DMS53 (cell line): ENCODE measurements at places on chromosomes 4 and X.

GRCh38 chr4:54065282-54066087 is 1.1 kb upstream of the CHIC2 start:
- no peak for DNase-seq

GRCh38 chr4:70704215-70704930 is 16.0 kb downstream of the UTP3 start:
- peak; percentile 84 for DNase-seq

DNA sequence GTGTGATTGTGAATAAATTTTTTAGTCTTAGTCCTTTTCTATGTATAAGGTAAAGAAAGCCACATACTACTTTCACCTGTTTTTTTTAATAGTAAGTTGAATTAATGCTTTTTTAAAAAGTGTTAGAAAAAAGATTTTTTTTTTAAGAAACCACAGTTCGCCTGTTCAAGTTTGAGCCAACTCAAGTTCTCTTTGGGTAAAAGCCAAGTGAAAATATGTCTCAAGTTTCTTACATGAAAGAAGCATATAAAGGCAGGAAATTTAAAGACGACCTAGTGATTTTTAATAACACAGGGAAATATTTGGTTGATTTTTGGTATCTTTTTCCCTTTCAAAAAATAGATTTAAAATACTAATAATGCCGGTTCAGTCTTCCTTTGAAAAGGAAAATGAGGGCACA is 369.9 kb upstream of the NR3C2 start:
- no peak for DNase-seq

DNA sequence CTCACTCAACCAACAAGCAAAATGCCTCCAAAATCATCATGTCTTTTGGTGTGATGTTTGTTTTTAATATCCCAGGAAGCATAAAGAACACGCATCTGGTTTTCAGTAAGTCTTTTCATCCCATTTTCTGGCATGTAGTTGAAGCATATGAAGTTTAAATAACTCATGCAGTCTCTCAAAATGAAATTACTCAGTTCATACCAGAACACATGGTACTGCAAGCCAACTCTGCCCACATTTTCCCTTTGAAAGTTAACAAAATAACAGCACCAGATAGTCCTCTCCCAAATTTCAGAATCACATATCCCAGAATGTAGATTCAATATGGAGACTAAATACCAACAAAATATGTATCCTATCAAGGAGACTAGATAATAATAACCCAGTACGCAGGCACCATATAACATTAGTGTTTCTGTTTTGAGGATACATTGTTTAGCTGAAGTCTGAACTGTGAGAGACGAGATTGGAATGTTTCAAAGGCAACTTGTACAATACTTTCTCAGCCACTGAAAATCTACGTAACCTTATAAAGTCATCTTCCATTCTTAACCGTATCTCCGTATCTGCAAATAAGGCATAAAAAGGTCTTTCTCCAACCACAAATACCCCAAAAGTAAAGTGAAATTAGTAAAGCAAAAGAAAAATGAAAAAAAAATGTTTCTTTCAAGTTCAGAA is 23.1 kb downstream of the CORIN start:
- DNase-seq, result no peak

GRCh38 chrX:6244666-6245065 is 16.0 kb upstream of the NLGN4X start:
- no peak for DNase-seq

DNA sequence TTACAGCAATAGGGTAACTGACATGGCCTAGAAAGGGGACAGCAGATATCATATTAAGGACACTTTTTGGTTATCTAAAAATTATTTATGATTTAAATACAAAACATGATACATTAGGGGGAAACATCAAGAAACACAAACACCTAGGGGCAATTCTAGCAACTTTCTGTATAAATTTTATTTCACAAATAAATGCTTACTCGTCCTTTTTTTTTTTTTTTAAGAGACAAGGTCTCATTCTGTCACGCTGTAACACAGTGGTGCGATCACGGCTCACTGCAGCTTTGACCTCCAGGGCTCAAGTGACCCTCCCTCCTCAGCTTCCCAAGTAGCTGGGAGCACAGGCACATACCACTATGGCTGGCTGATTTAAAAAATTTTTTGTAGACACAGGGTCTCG is 151.8 kb upstream of the BCOR start:
- no peak for DNase-seq

DNA sequence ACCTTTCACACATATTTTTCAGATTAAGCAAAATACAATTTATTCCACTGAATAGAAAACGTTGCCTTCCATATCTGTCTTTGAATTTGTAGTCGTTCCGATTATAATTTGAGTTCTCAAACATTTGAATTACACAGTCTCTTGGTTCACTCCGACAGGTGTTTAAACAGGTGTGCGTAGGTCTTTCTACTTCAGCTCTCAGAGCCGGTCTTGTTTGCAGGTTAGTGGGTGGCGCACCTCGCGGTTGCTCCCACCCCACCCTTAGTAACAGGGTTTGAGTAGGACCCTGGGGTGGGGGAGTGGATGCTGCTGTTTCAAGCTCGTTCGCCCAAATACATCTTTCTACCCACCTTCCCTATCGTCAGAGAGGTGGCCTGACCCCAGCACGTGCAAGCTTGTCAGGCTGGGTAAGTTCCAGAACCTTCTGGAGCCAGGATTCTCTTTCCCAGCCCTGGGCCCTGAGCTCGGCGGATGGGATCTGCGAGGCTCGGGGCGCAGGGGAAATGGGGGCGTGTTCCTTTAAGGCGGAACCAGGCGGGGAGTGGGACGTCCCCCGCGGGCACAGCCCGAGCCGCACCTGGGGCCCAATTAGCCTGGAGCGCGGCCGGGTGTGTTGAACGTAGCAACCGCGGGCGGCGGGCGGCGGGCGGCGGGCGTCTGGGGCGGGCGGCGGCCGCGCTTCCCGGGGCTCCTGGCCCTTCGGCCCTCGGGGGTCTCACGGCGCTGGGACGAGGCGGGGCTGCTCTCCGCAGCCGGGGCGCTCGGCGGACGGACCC is at the start of gene FAM149A:
Gene FAM149A (plus strand): TSS at position 591 of the 776 bp plus-strand sequence.
- DNase-seq, result peak; percentile 77

DNA sequence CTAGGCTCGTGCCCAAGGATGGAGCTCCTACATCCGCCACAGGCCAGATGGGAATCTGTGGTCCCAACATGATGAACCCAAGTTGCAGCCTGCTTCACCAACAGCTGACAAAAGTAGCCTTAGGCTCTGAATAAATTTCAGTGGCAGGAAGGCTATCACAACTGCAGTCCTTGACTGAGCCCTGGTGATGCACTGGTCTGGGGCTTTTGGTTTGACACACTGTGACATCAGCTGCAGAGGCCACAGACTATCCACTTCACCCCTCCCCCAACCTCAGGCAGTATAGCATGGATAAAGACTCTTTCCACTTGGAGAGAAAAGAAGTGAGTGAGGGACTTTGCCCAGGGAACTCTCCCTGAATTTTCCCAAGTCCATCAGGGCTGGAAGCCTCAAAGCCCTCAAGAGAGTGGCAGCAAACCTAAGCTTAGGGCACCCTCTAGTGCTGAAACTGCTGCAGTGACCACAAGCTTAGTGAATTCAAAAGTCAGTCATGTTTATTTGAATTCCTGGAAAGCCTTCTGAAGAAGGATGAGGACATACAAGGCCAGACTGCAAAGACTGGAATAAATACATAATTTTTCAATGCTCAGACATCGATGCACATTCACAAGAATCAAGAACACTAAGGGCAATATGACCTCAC is 135.0 kb upstream of the TENT5D start:
- peak; percentile 71 for DNase-seq

DNA sequence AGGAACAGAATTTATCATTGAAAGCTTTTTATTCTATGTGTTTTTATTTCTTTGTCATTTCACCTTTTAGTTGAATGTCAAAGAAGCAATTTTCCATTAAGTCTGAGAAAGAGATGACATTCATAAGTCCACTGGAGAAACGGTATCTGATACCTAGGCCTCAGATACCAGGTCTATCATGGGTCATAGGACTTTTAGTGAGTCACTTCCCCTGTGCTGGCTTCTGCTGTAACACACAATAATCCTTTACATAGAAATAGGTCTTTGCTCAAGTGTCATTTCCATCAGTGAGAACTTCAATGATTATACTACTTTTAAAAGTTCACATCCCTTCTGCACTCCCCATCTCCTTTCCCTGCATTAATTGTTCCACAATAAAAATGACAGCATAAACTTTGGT is 125.5 kb upstream of the ARMCX2 start:
- peak; percentile 3 for DNase-seq

DNA sequence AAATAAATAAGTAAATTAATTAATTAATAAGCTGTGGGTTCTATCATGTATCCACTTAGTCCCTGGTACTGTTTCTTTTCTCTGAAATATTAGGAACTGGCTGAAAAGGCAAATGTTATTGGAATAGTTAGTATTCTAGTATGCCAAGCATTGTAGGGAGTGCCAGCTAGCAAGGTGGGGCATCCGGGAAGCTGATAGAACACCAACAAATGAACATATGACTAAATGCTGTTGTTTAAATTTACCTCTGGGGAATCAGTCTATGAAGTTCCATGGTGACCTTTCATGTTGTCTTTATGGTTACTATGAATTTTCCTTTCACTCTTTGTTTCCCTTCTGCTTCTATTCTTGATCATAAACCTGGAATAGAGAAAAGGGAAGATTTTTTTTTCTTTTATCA is 32.7 kb downstream of the NUDT6 start:
- no peak for DNase-seq

GRCh38 chr4:10734697-10735096 is 50.1 kb upstream of the CLNK start:
- DNase-seq, result peak; percentile 99

DNA sequence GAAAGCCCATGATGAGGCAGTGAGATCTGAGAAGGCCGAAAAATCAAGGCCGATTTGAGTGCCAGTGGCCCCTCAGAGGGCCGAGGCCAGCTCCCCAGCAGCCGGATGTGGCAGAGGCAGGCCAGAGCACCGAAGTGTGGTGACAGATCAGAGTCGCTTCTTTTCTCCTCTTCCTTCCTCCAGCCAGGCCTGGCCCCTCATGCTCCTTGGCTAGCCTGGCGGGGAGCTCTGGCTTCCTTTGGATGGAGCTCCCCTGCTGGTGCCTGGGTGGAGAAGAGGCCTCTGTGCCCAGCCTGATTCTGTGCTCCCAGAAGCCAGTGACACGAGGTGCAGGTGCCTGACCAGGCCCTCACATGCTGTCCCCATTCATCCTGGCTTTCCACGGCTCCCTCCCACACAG is 127.2 kb upstream of the PABPC4L start:
- no peak for DNase-seq

DNA sequence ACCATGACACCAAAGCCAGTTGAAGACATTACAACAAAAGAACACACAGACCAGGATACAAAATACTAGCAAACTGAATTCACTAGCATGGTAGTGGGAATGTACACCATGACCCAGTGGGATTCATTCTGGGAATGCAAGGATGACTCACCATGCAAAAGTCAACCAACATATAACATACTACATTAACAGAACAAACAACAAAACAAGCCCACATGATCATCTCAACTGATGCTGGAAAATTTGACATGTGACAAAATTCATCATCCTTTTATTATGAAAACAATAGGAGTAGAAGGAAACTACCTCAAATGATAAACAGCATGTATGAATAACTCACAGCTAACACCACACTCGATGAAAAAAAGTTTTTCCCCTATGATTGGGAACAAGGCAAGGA is 190.2 kb downstream of the DCLK2 start:
- peak; percentile 29 for DNase-seq

DNA sequence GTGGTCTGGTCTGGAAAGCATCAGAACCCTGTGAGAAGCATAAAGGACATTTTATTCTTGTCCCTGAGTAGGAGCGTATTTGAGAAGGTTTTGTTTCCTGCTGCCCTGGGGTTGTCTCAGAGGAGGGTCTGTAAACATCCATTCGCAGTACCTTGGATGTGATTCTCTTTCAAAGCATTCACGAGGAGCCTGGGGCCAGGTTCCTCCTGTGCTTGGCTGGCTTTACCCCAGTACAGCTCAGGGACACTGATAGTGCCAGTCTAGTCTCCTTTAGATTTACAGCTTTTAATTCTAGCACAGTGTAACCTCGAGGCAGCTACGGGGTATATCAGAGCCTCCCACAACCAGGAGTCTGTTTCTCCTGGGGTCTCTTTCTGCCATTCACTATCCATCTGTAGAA is 2.7 kb downstream of the CLRN2 start:
- no peak for DNase-seq

DNA sequence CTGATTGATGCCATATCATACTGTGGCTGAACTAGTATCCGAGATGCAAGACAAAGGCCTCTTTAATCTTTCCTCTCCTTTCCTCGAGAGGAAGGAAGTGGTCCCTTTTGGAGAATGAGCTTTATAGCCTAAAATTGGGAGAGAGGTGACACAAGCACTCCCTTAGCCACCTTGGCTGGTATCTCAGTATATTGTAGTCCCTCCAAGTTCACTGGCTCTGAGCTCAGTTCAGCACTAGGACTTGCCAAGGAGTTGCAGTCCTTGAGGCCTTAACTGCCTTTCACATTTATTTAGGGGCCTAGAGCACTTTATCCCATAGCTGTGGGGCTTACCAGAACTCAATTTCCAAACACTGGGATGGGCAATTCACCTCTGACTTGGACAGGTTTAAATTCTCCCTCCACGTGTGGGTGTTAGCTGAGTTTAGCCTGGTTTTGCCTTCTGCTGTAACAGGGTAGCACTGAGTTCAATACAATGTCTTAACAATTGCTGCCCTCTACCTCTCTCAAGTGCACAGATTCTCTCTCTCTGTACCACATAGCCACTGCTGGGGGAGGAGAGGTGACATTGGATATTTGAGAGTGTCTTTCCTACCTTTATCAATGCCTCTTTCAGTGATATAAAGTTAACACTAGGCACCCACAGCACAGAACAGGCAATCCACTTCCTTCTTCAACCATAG is 216.4 kb downstream of the TECRL start:
- DNase-seq, result no peak

- DNase-seq, result no peak
These were observed 136.4 kb upstream of the FAM9C start for GRCh38 chrX:13180807-13181206.

DNA sequence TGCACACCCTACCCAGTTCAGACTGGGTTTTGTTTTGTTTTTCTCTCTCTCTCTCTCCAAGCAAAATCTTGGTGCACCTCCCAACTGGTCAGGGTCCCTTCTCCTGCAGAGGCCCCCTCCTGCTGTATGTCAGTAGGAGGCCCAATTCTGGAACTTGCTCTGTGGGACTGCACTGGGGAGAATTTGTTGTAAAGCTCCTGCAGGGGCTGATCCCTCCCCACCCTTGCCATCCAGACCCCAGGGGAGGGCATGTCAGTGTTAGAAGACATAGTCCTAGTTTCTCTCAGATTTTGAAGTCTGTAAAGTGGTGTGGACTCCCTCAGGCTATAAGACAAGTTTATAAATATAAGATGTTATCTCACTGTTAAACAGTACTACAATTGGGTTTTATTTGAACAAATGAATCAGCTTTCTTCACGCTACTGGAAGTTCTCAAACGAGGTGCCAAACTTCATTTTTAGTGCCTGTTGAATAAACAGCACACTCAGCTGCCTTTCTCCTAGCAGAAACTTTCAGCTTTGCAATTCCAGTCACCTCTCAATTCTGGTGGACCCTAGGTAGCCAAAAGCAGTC is 88.6 kb upstream of the FRMPD3 start:
- DNase-seq, result no peak

DNA sequence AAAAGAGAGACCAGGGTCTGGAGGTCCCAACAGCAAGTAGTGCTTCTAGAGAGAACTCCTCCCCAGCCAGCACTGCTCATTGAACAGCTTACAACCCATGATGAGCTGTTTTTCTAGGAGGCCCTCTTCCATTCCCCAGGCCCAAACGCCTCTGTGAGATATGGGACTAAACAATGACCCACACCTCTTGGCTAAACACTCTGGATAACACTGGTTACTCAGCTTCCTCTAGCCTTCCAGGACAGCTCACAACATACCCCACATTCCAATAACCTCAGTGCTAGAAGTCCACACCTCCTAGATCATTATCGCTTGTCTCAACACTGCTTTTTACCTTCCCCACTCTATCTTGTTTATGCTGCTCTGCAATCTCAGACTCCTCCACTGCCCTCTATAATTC is 35.4 kb upstream of the PGRMC2 start:
- DNase-seq, result no peak
